ENCODE measurements at places on chromosomes 7 and 10.

DNA sequence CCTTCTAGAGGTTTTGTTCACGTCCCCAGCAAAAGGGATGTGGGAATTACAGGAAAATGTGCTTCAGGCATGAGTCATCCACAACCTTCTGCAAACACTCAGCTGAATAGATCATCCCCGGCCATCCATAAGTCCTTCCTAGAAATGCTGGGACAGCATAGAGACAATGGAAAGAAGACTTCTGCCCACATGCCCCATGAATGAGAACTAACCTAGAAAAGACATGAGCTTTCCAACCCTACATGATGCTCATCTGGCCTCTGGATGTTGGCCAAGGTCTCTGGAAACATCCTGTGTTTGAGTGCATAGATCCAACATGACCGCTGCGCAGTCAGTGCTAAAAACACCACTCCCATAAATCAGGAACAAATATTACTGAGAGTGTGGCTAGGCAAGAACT, 277.5 kb downstream of the PLXNA4 start:
- DNase-seq, result no peak

- no peak for DNase-seq
Measured at GRCh38 chr7:77825131-77825530, 26.6 kb downstream of the PHTF2 start.

GRCh38 chr7:47763063-47763974, 181.4 kb upstream of the TNS3 start:
- peak; percentile 91 for DNase-seq

DNA sequence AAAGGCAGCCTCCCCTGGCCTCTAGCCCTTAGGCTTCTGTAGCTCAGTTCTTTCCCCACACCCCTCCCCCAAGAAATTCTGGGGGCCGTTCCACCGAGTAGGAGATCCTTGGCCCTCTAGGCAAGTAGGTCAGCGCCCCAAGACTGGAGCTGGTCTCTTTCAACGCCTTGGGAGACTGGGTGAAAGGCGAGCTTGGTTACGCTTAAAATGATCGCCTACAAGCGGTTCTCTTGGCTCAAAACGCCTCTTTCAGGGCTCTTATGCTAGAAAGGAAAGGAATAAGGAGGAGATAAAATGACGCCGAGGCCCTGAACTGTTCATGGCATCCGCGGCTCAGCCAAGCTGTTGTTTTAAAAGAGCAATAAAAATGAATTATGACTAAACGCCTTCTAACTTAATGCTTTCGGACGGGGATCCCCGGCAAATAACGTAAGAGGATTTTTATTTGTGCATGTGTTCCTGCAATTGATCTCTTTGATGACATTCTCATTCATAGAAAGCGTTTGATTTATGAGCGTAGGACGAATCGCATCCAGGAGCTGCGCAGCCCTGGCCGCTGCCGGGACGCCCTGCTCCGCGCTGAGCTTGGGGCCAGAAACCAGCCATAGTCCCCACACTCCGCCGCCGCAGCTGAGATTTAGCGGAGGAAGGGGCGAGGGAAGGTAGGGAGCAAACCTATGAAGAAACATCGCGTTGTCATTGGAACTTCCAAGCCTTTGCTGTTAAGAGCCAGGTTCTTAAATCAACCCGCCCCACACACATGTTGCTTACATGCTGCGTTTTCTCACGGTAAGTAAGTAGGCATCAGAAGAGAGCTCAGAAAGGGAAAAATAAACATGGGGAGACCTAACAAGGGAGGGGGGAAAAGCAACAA, 3.0 kb upstream of the HOXA1 start:
- DNase-seq, result no peak

DNA sequence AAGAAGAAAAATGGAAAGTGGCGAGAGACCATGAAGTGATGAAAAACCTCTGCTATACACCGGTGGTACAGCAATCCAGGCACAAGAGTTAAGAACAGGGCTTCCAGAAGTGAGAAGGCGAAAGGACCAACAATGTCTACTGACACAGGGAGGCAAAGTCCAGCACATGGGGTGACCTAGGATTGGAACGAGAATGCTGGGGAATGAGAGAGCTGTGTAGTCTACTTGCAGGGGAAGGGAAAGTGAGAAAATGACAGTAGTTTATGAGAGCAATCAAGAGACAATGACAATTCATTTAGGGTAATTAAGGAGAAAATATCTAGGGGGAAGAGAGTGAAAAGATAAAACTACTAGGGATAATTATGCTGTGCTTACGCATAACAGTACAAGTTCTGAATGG, 169.2 kb downstream of the SLC25A13 start:
- no peak for DNase-seq

DNA sequence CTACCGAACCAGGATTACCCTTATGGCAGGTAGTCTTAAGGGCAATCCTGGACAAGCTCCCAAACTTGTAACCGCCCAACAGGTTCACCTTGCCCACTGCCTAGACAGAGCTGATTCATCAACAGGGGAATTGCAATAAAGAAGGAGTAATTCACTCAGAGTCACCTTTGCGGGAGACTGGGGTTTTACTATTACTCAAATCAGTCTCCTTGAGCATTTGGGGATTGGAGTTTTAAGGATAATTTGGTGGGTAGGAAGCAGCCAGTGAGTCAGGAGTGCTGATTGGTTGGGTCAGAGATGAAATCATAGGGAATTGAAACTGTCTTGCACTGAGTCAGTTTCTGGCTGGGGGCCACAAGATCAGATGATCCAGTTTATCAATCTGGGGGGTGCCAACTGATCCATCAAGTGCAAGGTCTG, 25.3 kb downstream of the HK1 start:
- DNase-seq, result no peak

GRCh38 chr10:79984851-79985250, 35.9 kb upstream of the SFTPD start:
- DNase-seq, result no peak

- no peak for DNase-seq
Measured at GRCh38 chr10:122162671-122163173, 108.4 kb upstream of the BTBD16 start.
